NCI-H446 (cell line): ENCODE measurements at places on chromosomes 6 and 20.
A peak's percentile ranks its signal among the peaks of the same experiment; 100 is the strongest.

DNA sequence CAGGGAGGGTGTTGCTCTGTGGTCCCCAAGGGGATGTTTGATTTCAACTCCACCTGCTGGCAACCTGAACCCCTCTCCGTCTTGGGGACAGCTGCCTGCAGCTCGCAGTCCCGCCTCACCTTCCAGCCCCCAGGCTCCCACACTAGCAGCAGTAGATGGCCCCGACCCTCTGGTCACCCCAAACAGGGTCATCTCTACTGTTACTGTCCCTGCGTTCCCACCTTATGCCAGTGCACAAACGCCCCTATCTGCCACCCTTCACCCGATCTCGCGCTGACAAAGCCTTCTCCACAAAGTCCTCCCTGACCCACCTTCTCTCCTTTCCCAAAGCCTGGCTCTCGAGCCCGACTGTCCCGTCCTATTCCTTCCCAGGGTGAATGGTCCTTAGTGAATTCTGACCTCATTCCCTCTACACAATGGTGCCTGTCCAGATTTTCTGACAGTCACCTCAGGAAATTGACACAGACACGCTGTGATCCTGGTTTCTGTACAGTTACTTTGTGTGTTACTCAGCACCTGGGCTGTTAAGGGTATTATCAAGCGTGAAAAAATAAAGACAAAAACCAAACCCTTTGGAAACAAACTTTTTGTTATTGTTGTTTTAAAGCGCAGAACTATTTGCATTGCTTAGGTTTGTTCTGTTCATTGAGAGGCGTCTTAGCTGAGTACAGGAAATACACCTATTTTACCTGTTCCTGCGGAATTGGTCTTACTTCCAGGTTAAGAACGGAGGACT is 728 bp downstream of the FUT9 start:
- DNase-seq = peak; percentile 24

- no peak for DNase-seq
Measured at GRCh38 chr6:83605517-83605916, 93.2 kb downstream of the PRSS35 start.

DNA sequence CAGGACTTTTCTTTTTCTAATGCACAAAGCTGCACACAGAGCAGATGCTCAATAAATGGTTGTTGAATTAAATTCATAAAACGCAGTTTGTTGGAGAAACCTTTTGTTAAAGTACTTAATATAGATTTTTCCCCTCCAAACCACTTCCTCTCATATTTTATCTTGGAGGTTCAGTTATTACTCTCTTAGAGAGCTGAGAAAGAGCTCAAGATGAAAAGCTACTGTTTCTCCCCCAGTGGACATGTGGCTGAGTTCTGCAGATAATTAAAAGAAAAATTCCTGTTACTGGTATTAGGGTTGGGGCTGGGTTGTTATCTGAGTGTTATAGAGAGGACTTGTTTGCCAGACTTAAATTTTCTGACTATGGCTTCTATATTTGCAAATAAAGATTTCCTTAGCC is 294.0 kb downstream of the TBC1D7 start:
- no peak for DNase-seq

DNA sequence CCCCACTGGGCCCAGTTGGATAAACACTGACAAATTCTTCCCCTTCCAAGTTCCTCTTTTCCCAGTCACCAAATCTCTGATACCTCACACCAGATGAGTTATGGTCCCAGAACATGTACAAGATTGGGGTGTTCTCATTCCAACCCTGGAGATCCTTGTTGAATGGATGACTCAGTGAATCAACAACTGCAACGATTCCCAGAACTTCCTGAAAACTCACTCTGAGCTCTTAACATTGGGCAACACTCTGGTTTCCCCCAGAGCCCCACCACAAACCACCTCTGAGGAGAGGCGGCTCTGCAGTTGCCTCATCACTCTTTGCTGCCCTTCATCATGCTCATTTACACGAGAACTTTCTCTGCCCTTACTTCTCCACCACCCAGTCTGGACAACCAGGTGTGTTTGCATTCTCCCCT is 115.2 kb downstream of the MRPL14 start:
- DNase-seq = no peak

DNA sequence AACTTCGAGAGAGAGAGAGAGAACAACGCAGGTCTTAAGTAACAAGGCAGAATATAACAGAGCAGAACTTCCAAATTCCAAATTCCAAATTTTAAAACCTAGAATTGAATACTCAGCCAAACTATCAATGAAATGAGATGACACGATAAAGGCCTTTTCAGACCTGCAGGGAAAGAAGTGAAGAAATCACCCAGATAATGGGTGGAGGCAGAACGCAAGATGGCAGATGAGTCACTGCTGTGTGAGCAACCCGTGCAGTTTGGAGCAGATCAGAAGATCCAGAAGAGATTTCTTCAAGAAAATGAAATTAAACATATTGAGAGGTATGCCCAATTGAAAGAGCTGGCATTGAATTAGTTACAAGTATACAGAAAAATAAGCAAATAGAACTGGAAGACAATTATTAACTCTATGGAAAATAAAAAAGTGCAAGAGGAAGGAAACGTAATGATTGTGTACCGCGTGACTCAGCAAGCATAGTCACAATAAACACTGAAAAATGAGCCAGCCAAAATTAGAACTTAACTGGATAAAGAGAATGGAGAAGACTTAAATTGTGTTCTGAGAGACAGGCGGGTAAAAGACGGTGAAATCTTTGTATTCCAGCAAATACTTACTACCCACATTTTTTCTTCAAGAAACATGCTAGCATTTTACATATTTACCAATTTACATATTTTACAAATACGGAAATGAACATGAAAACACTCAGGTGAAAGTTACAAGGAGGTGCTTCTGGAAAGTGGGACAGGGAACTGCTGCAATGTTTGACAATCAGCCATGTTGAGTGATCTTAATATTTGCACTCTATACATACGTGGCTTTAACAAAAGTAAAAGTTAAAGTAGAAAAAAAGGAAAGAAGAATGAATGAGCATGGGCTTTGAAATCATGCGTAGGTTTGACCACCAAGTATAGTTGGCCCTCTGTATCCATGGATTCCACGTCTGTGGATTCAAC is 87.9 kb upstream of the CDYL start:
- DNase-seq = no peak

- peak; percentile 53 for DNase-seq
Measured at GRCh38 chr6:99761711-99762110, 155.1 kb downstream of the PRDM13 start.

- no peak for DNase-seq
Measured at GRCh38 chr6:122389704-122390372, 9.6 kb upstream of the HSF2 start.

DNA sequence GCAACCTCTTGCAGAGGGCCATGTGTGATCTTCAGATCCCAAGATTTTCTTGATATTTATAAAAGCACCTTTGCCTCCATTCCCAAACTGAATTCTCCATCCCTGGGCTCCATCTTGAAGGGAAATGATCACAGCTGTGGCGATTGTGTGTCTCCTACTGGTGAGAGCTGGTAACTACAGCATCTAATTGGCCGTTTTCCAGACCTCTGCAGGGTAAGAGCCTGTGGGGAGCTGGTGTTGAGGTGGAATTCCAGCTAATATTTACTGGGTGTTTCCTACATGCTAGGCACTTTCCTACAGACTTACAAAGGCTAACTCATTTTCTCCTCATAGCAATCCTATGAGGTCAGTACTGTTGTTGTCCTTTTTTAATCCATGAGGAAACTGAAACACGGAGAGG is 59.2 kb upstream of the FNDC1 start:
- DNase-seq = no peak

DNA sequence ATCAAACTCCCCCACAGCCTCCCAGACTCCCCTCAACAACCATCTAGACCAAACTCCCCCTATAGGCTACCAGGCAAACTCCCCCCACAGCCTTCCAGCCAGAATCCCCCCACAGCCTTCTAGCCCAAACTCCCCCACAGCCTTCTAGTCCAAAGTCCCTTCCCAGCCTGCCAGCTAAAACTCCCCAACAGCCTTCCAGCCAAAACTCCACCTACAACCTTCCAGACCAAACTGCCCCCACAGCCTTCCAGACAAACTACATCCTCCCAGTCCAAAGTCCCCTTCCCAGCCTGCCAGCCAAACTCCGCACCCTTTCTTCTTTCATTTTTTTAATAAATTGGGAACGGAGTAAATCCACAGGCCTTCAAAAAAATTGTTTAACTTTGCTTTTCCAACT is 37.4 kb upstream of the SYNDIG1 start:
- no peak for DNase-seq

GRCh38 chr6:38508894-38509293 is 130.8 kb downstream of the BTBD9 start:
- DNase-seq = no peak

GRCh38 chr6:35368038-35368887 is 25.9 kb downstream of the PPARD start:
- DNase-seq = no peak

GRCh38 chr20:1761116-1761515 is 103.5 kb upstream of the SIRPG start:
- DNase-seq = no peak

- no peak for DNase-seq
Measured at GRCh38 chr6:154709621-154710020, 23.6 kb upstream of the SCAF8 start.

DNA sequence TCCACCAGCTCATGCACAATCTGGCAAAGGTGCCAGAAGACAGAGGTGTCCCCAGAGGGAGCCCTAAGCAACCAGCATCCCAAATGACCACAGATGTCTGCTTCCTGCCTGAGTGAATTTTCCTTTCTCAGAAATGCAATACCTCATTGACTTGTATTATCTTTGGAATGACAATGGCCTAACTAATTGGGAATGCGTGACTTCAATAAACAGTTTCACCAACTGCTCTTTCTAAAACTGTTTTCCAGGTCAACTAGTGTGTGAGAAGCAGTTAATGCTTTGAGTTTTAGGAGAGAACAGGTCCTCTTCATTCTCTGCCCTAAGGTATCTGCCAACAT is 108.9 kb upstream of the SNX9 start:
- no peak for DNase-seq

DNA sequence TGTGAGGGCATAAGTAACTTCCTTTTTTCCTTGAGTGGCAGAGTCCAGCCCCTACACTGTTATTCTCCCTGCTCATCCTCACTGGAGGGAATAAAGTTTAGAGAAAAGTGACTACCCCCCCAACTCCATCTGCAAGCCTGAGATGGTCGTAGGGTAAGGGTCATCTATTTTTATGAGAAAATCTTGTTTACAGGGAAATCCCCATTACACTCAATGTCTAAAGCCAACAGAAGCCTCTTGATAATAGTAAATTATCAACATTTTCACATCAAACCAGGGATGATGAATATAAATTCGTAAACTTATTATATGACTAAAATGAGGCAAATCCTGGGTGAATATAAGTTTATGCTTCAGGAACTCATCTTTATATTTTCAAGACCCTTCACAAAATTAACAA is 174.0 kb upstream of the KCNK16 start:
- DNase-seq = no peak

GRCh38 chr6:10465629-10466499 is 51.0 kb upstream of the TFAP2A start:
- DNase-seq = peak; percentile 33

DNA sequence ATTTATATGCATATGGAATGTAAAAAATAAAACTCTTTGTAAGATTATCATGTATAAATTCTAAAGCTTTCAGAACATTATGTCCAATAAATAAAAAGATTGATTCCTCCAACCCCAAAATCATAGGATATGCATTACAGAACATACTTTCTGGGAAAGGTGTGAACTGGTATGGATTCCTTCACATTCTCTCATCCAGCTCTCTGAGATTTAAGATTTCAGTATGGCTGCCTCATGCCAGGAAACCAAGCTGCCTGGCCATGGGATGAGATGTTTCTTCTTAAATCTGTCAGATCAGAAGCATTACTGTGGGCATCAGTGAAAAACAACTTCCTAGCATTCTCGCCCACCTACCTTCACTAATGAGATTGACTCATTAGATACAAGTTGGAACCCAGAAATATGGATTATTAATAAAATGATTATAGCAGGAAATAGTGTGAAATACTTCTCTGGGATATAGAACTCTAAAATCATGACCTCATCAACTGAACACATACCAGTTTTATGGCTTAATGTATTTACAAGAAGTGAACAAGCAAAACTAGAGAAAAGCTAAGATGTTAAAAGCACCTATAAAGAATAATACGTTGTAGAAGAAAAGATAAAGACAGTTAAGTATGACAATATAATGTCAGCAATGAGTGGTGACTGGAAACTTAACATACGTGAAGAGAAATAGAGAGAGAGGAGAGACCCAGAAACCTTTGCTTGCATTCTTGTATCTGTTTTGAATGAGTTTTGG is 171.6 kb upstream of the PHACTR1 start:
- DNase-seq = no peak

- DNase-seq = no peak
Measured at GRCh38 chr6:131524695-131525336, 48.2 kb upstream of the ARG1 start.

- peak; percentile 49 for DNase-seq
Measured at GRCh38 chr6:56843476-56844349, 111.2 kb upstream of the BEND6 start.
